Testis (tissue), 5 donors: ENCODE measurements at places on chromosomes 5 and 9. TPM values are rescaled to one million over a fixed set of nuclear protein-coding genes. Genes with fewer than 3 reads are reported as not detected.

GRCh38 chr5:74040065-74040551, 414.1 kb downstream of the ARHGEF28 start:
- DNase-seq: no peak

DNA sequence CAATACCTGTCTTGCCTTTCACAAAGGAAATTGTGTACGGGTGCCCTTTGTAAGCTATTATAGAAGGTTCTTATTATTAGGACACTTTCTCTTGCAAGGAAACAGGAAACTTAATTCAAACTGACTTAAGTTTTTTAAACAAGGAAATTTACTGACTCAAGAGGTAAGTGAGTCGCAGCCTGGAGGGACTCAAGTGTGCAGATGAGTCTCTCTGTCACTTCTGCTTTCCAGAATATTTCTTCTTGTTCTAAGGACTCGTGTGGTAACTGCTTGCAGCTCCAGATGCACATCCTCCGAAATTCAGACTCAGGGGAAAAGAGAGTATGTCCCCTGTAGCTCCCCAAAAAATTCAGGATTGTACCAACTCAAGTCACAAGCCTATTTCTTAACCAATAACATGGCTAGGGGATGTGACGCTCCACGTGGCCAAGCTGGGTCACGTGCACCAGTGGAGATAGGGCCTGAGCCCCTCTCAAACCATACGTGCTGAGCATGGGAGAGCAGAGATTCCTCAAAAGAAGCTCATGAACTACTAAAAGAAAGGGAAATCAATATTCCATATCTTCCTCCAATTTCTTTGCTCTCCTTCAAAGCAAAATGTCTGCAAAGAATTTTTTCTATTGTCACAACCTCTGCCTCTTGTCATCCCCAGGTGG, 49.2 kb upstream of the ERCC6L2 start:
- no peak for DNase-seq

PDE8B gene
- 5.8 TPM for polyA plus RNA-seq

RGS3 gene
- polyA plus RNA-seq: 84.8 TPM

GPR150 gene
- polyA plus RNA-seq: 0.45 TPM

OR1J1 gene
- not detected for polyA plus RNA-seq

DNA sequence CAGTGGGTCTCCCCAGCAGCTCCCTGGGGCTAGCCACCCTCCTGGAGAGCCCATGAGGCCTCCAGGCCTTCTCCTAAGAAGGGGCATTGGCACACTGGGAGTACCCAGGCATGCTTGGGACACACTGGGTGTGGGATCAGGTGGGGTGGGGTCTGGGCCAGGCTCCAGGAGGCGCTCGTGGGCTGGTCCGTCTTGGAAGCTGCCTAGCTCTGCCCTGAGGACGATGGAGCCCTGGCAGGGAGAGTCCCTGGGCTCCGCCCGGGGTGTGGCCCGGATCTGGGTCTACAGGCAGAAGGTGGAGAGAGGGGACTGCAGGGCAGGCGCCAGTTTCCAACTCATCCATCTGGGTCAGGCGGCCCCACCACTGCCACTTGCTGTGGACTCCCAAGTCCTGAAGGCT, 2.4 kb downstream of the PRRX2 start:
- no peak for DNase-seq

FBP2 gene
- 1.6 TPM for polyA plus RNA-seq

DNA sequence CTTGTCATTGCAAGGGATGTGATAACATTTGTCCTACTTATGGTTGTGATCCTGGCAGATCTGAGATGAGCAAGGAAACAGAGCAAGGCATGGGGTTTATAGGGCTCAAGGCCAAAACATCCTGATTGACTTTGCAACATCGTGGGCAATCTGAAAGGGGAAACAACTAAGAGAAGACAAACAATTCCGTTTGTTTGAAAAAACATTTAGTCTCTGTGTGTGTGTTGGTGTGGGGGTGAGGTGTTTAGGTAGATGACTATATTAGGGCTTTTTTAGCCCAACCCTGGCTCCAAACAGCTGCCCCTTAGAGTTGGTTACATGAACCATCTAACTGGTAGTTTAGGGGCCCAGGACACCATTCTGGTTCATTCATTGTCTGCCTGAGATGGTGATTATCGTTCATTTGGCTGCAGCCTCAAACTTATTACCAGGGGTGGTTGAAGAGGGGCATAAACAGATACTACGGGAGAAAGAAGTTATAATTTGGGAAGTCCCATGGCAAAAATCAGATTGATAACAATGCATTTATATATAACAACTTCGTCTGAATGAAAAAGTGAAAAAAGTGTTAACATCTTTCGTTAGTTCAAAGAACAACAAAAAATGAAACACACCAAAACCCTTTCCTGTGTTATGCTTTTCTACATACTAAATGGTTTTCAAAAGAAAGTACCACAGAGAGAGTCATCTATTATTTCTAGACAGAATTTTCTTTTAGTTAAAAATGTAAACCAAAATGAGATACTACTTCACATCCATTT, 5.7 kb downstream of the FYB1 start:
- no peak for DNase-seq

ZDHHC11 gene
- 22.9 TPM for polyA plus RNA-seq

DNA sequence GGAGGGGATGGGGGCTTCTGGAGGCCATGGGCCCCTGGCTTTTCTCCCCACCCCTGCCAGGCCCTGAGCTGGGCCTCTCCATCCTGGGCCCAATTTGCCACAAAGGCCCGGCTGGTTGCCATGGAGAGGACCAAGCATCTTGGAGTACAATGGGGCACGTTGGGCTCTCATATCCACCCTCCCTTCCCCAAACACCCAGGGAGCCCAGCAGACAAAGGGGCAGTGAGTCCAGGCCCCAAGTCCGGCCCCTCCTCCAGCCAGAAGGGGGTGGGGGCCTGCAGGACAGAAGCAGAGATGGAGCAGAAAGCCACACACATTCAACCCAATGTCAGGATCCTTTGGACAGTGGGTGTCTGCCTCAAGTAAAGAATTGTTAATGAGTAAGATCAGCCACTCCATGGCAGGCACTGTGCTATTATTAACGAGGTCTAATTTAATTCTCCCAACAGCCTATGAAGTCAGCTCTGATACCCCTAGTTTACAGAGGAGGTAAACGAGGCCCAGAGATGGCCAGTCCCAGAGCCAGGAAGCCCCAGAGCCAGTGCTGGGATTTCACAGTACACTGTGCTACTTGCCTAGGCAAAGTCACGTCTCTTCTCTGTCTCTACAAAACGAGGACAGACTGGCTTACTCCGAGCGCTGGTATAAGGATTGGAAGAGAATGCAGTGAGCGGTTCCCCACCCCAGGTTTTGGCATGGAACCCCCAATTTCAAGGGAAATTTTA, 2.3 kb downstream of the CRB2 start:
- DNase-seq: no peak

MARVELD2 gene
- polyA plus RNA-seq: 5.9 TPM

LRRC19 gene
- 0.38 TPM for polyA plus RNA-seq

DNA sequence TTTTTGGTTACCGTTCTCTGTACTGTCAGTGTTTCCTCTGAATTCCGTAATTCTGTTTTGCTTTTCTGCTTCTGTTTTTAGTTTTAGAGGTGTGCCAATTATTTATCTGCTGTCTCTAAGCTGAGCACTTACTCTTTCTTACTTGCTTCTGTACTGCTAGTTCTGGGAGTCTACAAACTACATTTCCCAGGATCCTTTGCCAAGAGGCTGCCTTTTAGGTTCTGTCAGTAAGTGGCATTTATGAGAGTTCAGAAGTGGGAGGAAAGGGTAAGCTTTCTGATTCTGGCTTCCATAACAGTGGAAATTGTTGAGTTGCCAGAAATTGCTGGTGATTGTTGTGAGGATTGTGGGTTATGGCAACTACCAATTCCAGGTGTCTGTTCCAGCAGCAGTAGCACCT, 102.4 kb downstream of the OSTF1 start:
- no peak for DNase-seq

- DNase-seq: peak; percentile 40
Observed at GRCh38 chr5:176803943-176804498, 6.3 kb upstream of the UNC5A start.

DNA sequence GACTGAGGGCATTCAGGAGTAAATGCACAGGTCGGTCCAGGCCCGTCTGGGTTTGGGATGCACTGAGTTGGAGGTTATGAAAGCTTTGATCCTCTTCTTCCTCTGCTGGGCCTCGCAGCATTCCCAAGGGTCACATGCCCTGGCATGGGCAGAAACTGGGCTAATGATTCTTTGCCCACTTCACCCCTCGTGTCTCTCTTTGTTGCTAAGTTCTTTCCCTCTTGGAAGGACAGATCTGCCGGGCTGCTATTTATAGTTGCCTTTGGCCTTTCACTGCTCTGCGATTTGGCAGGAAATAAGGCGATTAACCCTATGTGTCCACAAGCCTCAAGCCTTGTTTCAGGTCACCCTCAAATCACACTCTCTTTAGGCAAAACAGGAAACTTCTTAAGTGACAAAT, 66.9 kb downstream of the ENTREP1 start:
- no peak for DNase-seq
